PC-9 (cell line): ENCODE measurements at places on chromosomes 4 and X. TPM values are rescaled to one million over a fixed set of nuclear protein-coding genes. Genes with fewer than 3 reads are reported as not detected.

DNA sequence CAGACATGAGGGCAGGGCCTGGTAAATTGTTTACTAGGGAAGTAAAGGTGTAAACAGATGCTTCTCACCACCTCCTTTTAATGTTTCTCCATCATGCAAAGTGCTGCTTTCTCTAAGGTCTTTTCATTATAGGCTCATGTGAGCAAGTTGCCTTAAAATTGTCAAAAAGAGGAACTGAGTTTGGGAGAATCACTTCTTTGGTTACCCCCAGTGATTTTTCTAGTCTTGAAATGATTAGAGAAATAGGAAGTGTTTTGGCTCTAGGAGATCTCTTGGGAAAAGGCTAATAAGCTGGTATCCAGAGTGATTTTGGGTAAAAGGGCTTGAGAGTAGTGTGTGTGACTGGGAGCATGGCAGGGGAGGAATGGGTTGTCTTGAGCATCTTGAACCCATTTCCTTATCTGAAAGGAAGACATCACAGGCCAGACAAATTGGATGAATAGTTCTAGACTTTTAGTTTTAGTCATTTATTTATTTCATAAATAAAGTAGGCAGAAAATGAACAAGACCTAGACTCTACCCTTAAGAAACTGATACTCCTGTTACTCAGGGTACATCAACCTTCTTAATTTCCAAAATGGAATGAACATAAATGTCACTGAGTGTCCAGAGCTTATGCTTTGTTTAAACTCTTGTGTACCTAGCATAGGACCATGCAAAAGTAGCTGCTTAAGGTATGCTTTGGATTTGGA lies 14.2 kb downstream of the GRPR start:
- H3K36me3 ChIP-seq: no peaks in the 10 kb centered on the region
- no peak for DNase-seq
- H3K27me3 ChIP-seq: no peaks in the 10 kb centered on the region
- H3K27ac ChIP-seq: no peak overlapping the region
- no peaks in the 10 kb centered on the region for H3K4me1 ChIP-seq

DNA sequence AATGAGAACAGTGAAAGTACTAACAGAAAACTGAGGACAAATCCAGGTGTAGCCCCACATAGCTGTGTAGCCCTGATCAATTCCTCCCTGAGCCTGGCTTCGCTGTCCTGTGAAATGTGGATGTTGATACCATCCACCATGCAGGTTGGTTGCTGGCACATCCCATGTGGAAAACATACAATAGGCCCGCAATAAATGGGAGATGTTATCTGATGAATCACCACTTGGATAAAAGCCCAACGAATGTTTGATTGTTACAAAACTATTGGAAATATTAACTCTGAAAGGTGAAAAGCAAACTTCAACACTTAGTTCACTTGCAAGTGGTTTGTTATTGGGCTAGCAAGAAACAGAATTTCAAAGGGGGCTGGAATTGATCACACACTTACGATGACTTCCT lies 186.3 kb upstream of the FTHL17 start:
- H3K36me3 ChIP-seq: no peaks in the 10 kb centered on the region
- no peaks in the 10 kb centered on the region for H3K27me3 ChIP-seq
- DNase-seq: no peak
- no peaks in the 10 kb centered on the region for H3K4me1 ChIP-seq

GRCh38 chrX:138723301-138723700 lies 11.8 kb upstream of the FGF13 start:
- no peaks in the 10 kb centered on the region for H3K36me3 ChIP-seq
- H3K27me3 ChIP-seq: peaks cover 4% of the 10 kb centered on the region; the same call in 1 of the 2 replicates
- no peak for DNase-seq
- no peak overlapping the region for H3K4me3 ChIP-seq

GRCh38 chrX:149145845-149146285 lies 359.2 kb downstream of the IDS start:
- no peaks in the 10 kb centered on the region for H3K36me3 ChIP-seq
- no peak overlapping the region for H3K27ac ChIP-seq
- no peaks in the 10 kb centered on the region for H3K27me3 ChIP-seq
- no peaks in the 10 kb centered on the region for H3K4me1 ChIP-seq
- H3K4me3 ChIP-seq: no peak overlapping the region
- no peak for DNase-seq

DNA sequence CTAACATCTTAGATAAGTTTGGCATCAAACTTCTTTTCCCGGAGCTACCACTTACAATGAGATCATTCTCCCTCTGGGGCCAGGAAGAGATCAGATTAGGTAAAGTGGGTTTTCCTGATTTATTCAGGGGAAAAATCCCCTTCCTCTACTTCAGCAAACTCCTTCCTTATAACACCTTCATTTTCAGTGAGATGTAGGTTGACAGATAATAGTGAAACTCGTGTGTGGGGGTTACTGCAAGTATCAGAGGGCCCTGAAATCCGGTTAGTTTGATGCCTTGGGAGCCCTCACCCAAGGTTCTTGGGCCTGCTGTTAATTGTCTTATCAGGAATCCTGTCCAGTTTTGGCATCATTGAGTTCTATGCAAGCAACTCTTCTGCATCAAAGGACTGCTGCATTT lies 10.8 kb downstream of the FTHL17 start:
- no peak for DNase-seq
- H3K27ac ChIP-seq: no peak overlapping the region
- H3K4me3 ChIP-seq: no peak overlapping the region

DNA sequence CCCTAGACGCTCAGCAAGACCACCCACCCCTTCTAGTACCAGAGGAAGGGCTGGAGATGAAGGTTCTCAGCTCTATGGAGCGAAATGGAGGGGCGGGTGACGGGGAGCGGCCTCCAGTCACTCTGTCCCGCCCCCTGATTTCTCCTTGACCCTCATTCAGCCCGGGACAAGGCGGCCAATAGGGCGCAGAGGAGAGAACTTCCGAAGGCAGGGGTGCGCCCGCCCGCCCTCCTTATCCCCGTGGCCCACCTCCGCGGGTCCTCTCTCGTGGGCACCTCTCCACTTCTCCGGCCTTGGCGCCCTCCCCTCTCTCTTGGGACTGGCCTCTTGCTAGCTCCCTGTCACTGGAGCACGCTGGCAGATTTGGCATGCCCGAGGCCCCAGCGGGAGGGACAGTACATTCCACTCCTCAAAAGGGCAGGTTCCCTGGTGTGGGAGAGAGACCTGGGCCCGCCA lies 1.1 kb upstream of the SEPTIN6 start:
- H3K27ac ChIP-seq: no peak overlapping the region
- H3K27me3 ChIP-seq: no peaks in the 10 kb centered on the region
- peaks cover 13% of the 10 kb centered on the region for H3K4me1 ChIP-seq
- no peak for DNase-seq
- no peak overlapping the region for H3K4me3 ChIP-seq
- no peaks in the 10 kb centered on the region for H3K36me3 ChIP-seq

DNA sequence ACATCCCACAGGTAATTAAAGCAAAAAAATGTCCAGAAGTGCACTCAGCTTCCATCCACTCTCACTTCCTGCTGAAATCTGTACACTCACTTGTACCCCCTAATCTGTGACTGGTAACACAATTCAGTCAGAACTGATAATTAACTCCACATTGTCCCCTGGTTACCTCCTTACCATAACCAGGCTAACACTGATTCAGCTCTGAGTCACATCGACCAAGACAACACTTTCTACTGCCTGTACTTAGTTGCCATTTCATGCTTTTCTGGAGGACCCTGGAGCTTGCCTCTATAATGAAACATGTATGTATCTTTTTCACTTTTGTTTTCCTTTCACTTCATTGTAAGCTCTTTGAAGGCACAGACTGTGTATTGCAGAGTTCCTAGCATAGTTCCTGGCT lies 130.9 kb upstream of the GABRG1 start:
- no peaks in the 10 kb centered on the region for H3K27me3 ChIP-seq
- no peaks in the 10 kb centered on the region for H3K36me3 ChIP-seq
- no peak for DNase-seq
- H3K27ac ChIP-seq: no peak overlapping the region
- H3K4me1 ChIP-seq: no peaks in the 10 kb centered on the region
- no peak overlapping the region for H3K4me3 ChIP-seq

The FGF5 gene
- total RNA-seq: not detected in 2 replicates

The DCAF4L1 gene
- total RNA-seq: 0.15 and 0.23 TPM in 2 replicates

The GLRA2 gene
- total RNA-seq: not detected in 2 replicates

The GNRHR gene
- total RNA-seq: not detected in 2 replicates

The NDNF gene
- total RNA-seq: not detected in 2 replicates
